Stimulated activated CD4-positive, alpha-beta T cell treated with anti-CD3 and anti-CD28 coated beads, Interleukin-15, amount 100 ng/mL, for 48 hours (primary cell): ENCODE measurements at places on chromosomes 2 and 18.

GRCh38 chr2:239396881-239397681, 3.7 kb downstream of the HDAC4 start:
- DNase-seq = peak; percentile 19

DNA sequence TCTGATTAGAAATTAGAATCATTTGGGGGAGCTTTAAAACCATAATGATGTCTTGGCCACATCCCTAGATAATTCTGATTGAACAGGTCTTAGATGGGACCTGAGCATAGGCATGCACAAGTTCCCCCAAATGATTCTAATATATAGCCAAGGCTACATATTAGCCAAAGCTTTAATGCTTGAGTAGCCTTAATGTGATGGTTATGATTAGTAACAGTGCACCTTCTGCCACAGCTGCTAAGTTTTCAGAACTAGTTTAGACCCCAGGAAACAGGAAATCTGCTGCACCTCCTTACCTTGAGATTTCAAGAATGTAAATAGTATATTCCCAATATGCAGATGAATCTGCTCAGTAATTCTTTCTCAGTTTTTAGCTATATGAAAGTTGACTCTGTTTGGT, 119.8 kb downstream of the PTPN4 start:
- DNase-seq = no peak

GRCh38 chr18:3499501-3499900, 49.5 kb downstream of the TGIF1 start:
- DNase-seq = no peak

- no peak for DNase-seq
Observed at GRCh38 chr18:12304351-12305210, 3.5 kb upstream of the TUBB6 start.

GRCh38 chr2:11187731-11188130, 32.5 kb downstream of the SLC66A3 start:
- no peak for DNase-seq

DNA sequence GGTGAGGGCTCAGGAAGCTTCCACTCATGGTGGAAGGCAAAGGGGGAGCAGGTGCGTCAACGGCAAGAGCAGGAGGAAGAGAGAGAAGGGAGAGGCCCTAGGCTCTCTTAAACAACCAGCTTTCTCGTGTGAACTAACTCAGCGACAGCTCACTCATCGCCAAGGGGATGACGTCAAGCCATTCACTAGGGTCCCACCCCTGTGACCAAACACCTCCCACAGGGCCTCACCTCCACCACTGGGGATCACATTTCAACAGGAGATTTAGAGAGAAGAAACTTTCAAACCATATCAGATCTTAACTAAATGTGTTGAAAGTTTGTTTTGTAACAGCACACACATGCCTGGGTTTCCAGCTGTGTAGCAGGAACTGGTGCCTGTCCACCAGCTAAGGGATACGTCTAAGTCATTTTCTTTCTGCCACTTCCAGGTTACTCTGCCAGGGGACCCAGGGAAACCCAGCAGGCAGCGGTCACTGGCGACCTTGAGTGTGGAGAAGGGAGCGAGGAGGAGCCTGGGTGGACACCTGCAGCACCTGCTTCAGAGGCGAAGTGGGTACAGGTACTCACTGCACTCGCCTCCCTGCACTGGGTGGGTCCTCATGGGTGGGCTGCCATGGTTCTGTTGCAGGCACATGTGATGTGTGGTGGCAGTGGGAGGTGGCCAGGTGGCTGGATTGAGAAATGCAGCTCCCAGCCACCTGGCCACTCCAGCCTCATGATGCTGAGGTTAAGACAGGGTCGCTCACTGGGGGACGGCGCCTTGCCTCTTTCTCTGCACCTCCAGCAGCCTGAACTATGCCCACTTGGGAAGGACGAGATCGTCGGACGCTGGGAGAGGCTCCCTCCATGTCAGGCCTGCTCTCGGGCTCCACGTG, 8.4 kb upstream of the GPC1 start:
- no peak for DNase-seq

DNA sequence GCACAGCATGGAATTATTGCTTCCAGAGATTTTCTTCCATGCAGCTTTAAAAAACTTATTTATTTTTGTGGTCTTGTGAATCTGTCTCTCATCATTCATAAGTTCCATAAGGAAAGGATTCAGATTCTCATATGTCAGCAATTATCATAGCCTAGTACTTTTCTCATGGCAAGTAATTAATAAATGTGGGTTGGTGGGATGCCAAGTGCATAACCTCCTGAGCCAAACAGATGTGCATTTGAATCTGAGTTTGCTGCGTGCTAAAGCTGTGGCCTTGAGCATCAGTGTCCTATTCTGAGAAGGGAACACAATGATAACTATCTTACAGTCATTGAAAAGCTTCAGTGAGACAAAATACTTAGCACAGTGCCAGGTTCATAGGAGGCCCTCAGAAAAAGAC, 331.9 kb downstream of the PDE11A start:
- no peak for DNase-seq

GRCh38 chr2:65686928-65687521, 254.6 kb upstream of the SPRED2 start:
- no peak for DNase-seq

DNA sequence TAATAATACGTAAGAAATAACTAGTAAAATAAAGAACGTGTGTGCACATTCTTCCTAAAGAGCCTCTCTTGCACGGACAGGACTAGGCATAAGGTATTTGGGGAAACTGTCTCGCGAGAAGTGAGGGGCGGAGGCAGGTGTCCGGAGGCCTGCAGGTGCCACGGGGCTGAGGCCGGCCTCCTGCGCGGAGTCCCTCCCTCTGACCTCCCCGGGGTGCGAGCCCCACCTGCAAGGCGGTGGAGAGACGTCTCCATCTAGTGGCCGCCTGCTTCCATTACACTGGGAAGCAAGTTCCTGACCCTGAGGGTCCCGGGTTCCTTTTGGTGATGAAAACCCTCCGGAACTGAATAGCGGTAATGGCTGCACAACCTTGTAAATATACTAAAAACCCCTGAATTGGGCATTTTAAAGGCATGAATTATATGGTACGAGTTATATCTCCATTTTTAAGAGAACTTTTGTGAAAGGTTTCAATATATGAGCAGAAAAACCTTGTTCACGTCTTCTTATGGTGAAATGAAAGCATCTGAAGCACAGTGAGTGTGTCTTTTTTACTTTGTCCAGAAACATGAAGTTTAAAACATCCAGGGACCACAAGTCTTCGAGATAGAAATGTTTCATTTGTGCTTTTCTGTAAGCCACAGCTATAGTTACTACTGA, 35.5 kb upstream of the CTDP1 start:
- peak; percentile 61 for DNase-seq

- DNase-seq = no peak
Observed at GRCh38 chr2:73952499-73953446, 26.1 kb downstream of the DGUOK start.

DNA sequence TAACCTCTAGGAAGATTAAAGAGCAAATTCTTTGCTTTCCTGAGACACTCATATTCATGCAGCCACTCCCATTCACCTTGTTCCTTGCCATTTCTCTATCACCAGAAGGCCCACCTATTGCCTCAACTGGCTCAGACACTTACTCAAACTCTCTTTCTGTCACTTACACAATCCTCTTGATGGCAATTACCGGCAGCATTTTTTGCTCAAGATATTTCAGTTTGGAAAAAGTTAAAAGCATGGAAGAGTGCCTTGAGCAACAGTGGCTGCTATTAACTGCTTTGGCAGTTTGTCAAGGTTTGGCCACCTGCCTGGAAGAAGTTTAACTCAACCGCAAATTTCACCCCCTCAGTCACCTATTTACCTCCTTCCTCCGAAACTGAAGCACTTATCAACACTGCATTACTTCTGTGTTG, 1104.0 kb upstream of the PIK3C3 start:
- DNase-seq = no peak

GRCh38 chr18:64110692-64111480, 38.0 kb downstream of the LINC00305 start:
- DNase-seq = no peak

GRCh38 chr2:226514895-226515294, 284.7 kb downstream of the IRS1 start:
- DNase-seq = no peak

DNA sequence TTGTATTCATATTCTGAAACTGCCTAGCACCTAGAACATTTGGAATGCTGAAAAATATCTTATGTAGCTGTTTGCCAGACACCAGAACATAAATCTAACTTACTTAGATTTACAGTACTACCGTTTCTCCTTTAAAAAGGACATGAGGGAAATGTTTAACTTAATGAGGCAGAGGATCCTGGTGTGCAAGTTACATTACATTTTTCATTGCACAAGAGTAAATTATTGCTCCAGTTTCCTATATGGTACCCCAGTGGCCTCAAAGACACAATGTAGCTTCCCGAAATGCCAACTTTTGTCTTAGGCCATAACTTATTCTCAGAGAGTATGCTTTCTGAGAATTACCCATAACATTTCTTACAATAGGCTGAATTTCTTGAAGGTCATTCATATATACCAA, 105.5 kb upstream of the DTNA start:
- DNase-seq = no peak

- DNase-seq = no peak
Observed at GRCh38 chr2:222568865-222569264, 87.0 kb downstream of the FARSB start.

DNA sequence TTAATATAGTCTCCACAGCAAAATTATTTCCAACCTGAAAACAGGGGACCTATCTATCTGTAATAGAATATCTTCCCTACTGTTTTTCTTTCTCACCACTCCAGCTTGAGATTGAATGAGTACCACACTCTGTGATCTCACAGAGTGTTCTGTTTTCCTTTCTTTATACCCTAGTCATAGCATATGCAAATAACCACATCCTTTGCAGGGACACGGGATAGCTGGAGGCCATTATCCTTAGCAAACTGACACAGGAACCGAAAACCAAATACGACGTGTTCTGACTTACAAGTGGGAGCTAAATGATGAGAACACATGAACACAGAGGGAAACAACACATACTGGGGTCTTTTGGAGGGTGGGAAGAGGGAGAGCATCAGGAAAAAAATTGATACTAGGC, 224.7 kb downstream of the SLC8A1 start:
- DNase-seq = no peak

DNA sequence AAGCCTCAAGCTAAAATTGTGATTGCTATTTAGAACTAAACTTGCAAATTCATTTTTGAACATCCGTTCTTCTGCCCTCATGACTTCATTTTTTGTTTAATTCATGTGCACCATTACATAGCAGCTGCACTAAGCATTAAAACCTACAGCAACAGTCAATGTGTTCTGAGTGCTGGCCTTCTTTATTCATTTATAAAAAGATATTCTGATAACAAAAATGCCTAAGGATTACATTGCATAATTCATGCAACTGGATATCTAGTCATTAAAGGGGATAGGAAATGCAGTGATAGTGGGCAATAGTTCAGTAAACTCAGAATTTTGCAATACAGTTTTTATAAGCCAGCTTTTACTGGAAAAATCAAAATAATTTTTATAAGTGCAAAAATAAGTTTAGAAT, 294.4 kb upstream of the EPC2 start:
- no peak for DNase-seq

GRCh38 chr2:118048401-118048800, 34.5 kb upstream of the CCDC93 start:
- no peak for DNase-seq

GRCh38 chr2:169018390-169018789, 12.7 kb downstream of the ABCB11 start:
- no peak for DNase-seq

- peak; percentile 9 for DNase-seq
Observed at GRCh38 chr2:189142893-189143759, 36.4 kb downstream of the COL5A2 start.

GRCh38 chr2:106012591-106013347, 181.3 kb downstream of the UXS1 start:
- no peak for DNase-seq

GRCh38 chr2:176383836-176384442, 114.7 kb downstream of the MTX2 start:
- DNase-seq = no peak

GRCh38 chr2:128562471-128563347, 244.0 kb upstream of the HS6ST1 start:
- no peak for DNase-seq

DNA sequence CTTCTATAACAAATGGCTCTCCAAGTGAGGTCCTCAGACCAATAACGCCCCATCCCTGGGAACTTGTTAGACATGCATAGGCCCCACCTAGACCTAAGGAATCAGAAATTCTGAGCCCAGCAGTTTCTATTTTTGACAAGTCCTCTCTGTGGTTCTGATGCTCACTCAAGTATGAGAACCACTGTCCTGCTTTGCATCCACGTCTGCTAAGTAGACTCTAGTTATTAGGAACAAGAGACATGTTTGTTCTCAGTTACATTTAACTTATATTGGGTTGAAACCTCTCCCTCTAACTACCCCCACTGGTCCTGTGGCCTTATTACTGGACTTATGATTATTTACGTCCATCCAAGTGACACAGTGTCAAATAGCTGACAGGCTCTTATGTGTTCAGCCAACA, 70.3 kb downstream of the TMEM17 start:
- no peak for DNase-seq

DNA sequence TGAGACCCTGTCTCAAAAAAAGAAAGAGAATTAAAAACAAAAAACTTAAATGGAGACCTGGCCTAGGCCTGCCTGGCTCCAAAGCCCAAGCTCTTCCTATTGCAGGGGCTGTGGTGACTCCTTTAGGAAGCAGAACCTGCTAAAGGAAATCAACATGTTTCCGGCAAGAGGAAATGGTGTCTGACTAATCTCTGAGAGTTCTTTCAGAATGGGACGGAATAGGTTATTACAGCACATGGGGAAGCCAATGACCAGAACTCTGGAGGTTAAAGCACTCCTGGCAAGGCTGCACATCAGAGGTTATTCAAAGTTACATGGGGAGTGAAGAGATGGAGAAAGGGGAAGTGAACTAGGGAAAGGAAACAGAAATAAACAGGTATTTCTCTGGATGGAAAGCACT, 21.4 kb downstream of the KIF3C start:
- DNase-seq = no peak

- no peak for DNase-seq
Observed at GRCh38 chr2:143881246-143881645, 638.7 kb downstream of the ZEB2 start.

DNA sequence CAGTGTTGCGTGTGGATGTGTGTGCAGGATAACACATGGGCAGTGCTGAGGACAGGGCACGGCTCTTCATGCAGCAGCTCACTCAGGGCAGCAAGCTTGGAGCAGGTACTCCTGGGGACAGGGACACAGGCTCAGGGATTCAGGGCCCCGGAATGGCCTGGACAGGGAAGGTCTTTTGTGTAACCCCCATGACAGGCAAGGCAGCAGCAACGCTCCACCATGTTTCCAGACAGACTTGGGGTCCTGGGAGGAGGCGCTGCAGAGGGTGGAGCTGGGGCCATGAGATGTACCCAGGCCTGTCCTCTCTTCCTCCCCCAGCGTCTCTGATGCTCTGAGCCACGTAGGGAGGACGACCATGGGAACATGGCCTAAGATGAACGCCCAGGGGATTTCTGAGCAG, 58.3 kb downstream of the ADNP2 start:
- no peak for DNase-seq

GRCh38 chr2:238900511-238900910, 52.6 kb downstream of the TWIST2 start:
- DNase-seq = no peak

- no peak for DNase-seq
Observed at GRCh38 chr2:235977445-235977844, 190.7 kb downstream of the GBX2 start.

- DNase-seq = no peak
Observed at GRCh38 chr2:17317439-17317976, 200.7 kb downstream of the RAD51AP2 start.
